Stimulated activated CD8-positive, alpha-beta memory T cell treated with anti-CD3 and anti-CD28 coated beads, Interleukin-15, amount 100 ng/mL, for 24 hours (primary cell): ENCODE measurements at places on chromosomes 11 and 22.

GRCh38 chr11:44983786-44984185 lies 33.1 kb upstream of the TP53I11 start:
- DNase-seq, result no peak

- peak; percentile 57 for DNase-seq
Observed at GRCh38 chr22:49305214-49305965, 522.3 kb downstream of the BRD1 start.

DNA sequence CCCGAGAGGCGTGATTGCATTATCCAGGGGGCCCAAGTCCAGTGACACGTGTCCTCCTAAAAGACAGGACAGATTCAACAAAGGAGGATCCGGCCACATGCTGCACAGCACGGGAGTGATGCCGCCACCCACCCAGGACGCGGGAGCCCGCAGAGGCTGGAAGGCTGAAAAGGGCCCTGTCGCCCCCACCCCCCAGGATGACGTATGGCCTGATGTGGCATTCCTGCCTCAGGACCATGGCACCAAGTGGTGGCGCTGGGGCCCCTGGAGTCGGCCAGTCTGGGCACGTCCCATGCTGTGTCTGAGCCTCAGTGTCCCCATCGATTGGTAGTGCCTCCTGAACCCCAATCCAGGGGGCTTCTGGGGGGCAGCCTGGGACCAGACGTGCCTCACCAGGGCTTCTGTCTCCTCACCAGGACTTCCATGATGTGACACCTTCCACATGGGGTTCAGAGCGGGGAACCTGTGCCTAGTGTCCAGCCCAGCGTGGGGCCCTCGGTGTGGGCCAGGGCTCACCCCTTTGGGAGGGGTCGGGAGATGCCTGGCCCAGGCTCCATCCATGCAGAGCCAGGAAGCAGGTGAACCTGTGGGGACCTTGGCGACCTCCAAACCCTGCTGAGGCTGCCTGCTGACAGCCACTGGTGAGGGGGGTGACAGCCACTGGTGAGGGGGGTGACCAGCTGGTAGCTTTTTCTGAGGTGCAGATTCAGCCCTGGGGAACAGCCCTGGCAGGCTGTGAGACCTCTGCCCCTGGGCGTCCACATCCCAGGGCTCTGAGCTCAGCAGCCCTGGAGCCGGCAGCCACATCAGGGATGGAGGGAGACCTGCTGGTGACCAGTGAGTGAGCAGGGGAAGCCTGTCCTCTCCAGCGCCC lies 75.3 kb downstream of the KCNQ1 start:
- no peak for DNase-seq

GRCh38 chr22:49785046-49785521 lies 42.6 kb downstream of the BRD1 start:
- no peak for DNase-seq

DNA sequence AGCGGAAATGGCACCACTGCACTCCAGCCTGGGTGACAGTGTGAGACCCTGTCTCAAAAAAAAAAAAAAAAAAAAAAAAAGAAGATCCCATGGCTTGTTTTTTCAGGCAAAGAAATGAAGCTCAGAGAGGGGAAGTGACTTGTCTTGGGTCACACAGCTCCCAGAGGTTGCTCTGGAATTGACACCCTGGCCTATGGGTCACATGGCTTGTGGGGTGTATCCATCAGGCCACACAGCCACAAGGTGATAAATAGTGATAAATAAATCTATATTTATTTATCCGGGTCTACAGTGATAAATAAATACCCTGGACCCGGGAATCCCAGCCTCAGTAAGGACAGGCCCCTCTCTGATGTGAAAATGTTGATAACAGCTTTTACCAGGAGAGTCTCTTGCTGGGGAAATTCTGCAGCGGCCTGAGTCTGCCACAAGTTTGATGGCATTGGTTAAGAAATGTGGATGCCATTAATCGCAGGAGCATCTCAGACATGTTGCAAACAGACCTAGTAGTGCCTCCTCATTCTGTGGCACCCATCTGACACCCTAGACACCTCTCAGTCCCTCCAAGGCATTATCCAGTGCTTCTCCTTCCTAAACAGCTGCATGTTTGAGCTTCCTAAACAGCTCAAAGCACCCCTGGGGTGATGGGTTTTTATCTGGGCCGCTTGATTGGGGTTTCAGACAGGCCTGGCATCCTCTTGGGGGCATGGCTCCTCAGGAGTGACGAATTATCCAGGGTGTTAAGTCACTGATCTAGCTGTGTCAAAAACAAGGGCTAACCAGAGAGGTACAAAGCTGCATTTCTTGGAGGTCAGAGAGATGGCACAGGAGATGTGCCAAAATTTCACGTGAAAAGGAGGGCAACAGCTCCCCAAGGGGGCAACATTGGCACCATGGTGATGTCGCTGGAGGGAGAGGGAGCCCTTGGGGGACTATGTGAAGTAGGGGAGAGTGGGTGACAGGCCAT lies 1.9 kb upstream of the EMID1 start:
- no peak for DNase-seq
